ELR (cell line): ENCODE measurements at places on chromosomes 2 and 18.

- no peak for DNase-seq
These were observed 111.4 kb downstream of the NFATC1 start for GRCh38 chr18:79507076-79507545.

GRCh38 chr18:12068950-12069320 is 24.7 kb upstream of the ANKRD62 start:
- no peak for DNase-seq

DNA sequence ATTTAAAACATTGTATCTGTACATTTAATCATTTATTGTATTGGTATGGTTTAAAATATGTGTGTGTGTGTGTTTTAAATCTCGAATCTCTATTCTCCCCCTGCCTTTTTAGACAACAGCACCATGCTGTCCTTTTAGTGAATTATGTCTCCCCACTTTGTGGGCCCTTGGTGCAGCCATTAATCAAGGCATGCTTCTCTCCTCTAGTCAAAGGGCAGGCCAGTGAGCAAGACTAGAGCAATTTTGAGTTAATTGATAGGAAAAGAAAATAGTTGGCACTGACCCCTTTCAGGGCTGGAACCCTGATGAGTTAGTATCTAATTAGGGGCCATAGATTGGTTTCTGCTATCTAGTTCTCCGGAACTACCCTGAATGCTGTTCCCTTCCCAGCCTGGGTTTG is 111.0 kb downstream of the MAIP1 start:
- no peak for DNase-seq

GRCh38 chr2:118842661-118843482 is 4.6 kb downstream of the EN1 start:
- DNase-seq, result no peak

DNA sequence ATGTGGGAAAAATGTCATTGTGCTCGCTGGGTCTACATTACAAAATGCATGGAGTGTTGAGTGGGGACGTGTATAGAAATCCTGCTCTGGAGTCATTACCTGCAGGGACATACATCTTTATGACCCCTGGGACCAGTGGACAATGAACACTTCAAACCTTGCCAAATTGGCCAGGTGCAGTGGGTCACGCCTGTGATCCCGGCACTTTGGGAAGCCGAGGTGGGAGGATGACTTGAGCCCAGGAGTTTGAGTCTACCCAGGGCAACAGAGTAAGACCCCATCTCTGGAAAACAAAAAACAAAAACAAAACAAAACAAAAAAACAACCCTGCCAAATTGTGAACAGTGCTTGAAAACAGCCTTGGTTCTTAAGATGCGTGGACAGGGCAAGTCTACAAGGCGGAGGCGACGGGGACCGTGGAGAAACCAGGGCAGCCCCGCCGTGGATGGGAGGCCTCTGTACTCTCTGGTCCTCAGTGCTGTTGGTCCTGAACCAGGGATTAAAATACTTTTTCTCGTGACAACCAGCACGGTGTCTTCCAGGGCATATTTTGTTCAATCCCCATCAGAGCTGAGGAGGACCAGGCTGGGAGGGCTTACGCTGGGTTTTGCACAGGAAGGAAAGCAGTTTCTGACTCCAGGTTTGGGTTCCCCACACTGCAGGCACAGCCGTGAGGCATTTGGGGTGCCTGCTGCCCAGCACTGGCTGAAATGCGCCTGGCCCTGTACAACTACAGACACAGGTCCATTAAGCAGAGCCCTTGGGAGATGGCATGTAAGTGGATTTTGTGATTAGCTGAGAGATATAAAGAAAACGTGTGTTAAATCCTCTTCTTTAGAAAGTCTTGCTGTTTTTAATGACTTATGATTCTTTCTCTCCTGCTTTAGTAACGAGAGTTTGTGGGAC is 13.7 kb downstream of the COLEC11 start:
- no peak for DNase-seq

GRCh38 chr2:83784315-83784714 is 674.8 kb downstream of the SUCLG1 start:
- DNase-seq, result no peak

DNA sequence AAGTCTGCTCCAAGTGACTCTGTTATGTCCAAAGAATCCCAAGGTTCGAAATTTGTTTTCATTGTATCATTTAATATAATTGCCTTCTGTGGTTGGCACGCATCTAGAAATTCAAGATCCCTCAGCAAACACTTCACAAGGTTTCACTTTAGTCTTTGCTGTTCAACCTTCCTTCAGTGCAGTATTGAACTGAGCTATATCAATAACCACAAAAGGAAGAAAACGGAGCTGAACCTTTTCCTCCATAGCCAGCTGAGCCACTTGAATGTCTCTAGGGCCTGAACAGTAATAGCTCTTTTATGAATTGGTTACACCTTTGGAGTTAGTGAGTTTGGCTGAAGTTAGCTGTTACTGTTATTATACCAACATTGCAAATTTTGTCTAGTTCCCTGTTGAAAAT is 357.7 kb upstream of the HNRNPA3 start:
- DNase-seq, result no peak

DNA sequence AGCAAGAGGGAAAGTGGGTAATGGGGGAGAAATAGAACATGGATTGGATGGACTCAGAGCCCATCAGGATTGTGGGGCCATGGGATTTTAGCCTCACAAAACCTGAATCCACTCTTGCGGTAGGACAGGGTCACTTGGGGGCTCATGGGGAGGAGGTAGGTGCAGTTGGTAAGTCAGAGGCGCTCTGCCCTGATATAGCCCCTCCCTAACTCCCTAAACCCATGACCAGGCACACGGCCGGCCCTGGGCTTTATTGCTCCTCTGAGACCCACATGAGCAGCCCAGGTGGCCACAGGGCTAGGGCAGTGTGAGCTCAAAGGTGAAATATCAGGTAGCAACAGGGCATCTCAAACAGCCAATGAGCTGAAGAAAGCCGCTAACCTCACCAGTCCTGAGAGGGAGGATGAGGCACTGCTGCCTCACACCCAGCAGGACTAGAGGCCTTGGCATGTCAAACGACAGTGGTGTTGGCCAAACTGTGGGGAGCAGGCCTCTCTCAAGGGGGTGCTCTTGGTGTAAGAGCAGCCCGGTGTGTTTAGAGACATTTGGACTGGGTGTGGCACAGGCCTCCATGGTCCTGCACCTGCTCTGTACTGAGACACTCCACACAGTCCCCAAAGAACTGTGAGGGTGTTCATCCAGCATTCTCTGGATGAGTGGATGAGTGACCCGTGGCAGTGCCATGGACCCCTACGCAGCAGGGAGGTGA is 90.8 kb upstream of the HS6ST1 start:
- no peak for DNase-seq

GRCh38 chr18:10405816-10406663 is 48.4 kb upstream of the APCDD1 start:
- DNase-seq, result no peak

GRCh38 chr2:234771980-234772732 is 179.7 kb upstream of the SH3BP4 start:
- peak; percentile 48 for DNase-seq
